ENCODE measurements at places on chromosomes 6 and 20.

GRCh38 chr20:64047968-64048401, 1.5 kb downstream of the SOX18 start:
- no peak for DNase-seq

GRCh38 chr20:4459081-4459480, 262.6 kb upstream of the PRND start:
- DNase-seq: no peak

DNA sequence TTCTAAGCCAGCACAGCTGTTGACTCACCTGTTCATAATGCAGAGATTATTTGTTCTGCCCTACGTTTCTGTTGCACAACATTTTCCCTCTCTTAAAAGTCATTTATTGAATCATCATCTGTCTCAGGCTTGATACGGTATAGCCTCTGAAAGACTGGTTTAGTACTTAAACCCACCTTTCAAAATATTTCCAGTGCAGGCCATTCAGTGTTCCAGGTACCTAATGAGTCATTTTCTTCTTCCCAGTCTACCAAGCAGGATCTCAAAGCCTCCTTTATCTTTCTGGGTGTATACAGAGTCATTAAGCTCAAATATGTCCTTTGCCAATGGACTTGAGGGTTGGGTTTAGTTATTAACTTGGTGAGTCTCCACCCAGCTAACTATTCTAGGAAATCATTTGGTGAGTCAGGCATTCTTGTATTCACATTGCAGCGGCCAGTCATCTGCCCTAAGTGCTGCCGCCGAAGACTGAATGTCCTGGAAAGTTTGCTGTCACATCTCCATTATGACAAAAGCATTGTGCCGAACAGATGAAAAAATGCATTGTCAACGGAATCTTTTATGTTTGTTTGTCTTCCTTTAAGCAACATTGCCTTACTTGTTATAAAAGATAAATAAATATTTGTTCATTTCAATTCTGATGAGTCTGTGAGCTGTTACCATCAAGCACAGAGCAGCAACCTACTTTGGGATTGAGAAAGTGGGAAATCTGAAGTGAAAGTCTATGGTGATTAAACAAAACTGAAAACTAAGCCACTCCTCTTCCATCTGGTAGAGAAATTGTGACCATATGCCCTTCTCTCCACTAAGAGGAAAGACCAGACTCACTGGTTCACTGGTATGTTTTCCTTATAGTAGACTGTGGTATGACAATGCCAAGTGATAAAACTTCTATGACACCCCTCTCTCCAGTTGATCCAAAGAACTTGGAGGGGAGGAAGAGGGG, 14.3 kb upstream of the FAM135A start:
- DNase-seq: no peak

GRCh38 chr6:43759907-43760206, 10.2 kb upstream of the VEGFA start:
- no peak for DNase-seq

- no peak for DNase-seq
Observed at GRCh38 chr6:2471472-2471871, 226.1 kb upstream of the GMDS start.

- DNase-seq: no peak
Observed at GRCh38 chr20:53579266-53579580, 14.4 kb downstream of the ZNF217 start.

GRCh38 chr6:77440206-77440976, 22.9 kb downstream of the HTR1B start:
- DNase-seq: no peak

DNA sequence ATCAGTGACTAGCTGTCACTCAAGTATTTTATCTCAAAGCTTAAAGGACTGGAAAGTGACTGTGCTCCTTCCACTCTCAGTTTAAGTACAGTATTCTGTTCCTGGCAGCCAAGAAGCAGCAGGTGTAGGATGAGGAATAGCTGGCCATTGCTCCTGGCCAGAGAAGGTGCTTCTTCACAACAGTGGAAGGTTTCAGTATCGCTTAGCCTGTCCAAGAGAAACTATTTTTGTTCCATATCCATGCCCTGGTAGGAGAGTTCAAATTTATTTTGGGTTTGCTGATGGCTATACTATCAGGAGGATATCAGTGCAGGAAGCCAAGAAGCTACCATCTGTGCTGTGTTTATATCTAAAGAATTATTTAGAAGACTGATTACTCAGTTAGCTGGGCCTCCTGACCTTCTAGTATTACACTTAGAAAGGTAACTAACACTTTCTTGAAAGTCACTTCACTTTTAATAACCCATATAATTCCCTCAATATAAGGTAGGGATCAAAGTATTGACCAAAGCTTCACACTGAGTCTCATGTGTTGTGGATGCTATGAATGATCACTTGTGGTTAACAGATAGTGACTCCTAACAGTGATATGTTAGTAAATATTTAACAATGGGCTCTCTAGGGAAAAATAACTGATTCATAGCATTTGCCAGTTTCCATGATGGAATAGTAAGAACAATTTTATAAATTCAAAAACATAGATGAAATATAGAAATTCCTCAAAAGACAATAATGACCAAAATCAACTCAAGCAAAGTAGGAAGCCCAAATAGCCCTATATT, 99.9 kb downstream of the AIG1 start:
- no peak for DNase-seq

DNA sequence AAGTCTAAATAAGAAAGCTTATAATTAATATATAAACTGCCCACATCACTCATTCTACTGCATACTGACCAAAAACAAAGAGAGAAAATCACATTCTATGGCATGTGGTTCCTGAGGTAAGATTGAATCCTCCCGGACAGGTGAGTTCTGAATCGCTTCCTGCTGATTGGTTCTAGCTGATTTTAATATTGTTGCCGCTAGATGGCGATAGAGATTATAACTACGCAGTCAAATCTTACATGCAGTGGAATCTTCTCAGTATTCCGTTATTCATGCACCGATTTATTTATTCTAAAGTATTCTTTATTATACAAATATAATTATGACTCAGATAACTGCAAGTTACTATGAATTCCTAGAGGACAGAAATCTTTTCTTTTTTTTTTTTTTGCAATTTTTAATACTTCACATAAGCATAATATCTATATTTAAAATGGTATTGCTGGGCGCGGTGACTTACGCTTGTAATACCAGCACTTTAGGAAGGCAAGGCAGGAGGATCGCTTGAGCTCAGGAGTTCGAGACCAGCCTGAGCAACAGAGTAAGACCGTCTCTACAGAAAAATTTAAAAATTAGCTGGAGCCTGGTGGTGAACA, 24.2 kb upstream of the TMX4 start:
- peak; percentile 44 for DNase-seq

GRCh38 chr20:41171736-41172295, 34.5 kb downstream of the PLCG1 start:
- DNase-seq: no peak

GRCh38 chr6:169978615-169979161, 227.3 kb downstream of the ERMARD start:
- no peak for DNase-seq

GRCh38 chr20:57291003-57291402, 24.6 kb upstream of the BMP7 start:
- DNase-seq: no peak

DNA sequence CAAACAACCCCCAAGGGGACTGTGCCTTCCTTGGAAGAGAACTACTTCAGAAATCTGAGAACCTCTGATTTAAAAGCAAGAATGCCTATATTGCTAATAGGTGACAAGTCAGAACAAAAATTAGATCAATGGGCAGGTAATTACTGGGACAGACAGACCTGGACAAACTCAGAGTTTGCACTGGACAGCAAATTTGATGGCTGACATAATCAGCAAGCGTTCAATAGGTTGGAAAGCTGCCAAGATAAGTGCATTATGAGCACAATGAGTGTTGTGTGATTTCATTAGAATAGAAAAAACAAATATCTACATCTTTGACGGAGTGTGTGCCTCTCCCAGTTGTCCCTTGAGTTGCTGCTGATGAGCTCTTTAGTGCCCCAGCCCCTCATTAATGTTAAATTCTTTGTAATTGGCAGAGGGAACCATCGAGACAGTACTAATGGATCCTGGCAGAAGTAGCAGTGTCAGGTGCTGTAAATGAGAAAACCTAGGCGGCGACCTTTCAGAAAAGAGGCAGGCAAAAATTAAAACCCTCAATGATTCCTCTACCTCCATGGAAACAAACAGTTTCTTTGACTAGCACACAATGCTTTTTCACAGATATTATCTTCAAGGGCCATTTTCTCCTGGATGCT, 116.5 kb upstream of the COL21A1 start:
- no peak for DNase-seq

DNA sequence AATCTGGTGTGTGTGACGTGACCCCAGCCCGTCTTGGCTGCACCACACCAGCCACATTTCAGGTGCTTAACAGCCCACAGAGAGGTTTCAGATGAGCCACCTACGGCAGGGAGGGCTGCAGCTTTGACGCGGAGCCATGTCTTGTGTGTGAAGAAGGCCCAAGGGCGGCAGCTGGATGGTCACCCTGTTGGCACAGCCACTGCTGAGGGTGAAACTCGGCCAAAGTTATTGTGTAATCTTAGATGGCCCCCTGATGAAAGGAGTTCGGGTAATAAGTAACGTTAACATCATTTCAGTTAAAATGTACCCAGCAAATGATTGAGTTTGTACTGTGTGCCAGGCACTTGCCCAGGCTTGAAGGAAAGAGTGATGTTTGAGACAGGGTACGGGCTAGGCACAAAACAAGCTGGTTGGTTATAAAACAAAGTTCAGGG, 97.2 kb downstream of the SSR1 start:
- DNase-seq: no peak

- no peak for DNase-seq
Observed at GRCh38 chr6:73263570-73263909, 544 bp upstream of the KHDC1 start.

All from SK-N-MC (cell line).